ENCODE measurements at places on chromosomes 5 and 9. TPM values are rescaled to one million over a fixed set of nuclear protein-coding genes. Genes with fewer than 3 reads are reported as not detected.

- no peak for DNase-seq
Measured at GRCh38 chr9:95819636-95820035, 55.9 kb upstream of the ERCC6L2 start.

Gene TMEM174
- total RNA-seq: not detected

DNA sequence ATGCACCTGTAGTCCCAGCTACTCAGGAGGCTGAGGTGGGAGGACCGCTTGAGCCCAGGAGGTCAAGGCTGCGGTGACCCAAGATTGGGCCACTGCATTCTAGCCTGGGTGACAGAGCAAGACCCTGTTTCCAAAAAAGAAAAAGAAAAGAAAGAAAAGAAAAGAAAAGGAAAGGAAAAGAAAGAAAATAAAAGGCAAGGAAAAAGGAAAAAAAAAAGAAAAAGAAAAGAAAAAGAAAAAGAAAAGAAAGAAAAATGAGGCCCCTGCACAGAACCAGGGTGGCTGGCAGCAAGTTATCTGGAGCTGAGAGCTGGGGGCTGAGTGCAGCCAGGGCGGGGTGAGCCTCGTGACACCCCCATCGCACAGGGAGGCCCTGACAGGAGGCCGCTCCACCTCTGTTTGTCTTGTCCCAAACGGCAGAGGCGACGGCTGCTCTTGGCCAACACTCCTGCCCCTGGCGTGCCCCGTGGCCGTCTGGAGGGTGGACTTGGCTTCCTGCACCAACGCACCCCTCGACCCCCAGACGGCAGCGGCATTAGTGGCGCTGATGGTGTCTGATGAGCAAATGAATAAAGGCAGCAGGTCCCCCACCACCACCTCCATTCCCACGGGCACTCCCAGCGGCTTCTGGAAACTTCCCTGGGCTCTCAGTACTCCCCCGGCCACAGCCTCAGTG lies 16.7 kb downstream of the EXD3 start:
- DNase-seq: no peak

Gene TOR2A
- 3.8 TPM for total RNA-seq

DNA sequence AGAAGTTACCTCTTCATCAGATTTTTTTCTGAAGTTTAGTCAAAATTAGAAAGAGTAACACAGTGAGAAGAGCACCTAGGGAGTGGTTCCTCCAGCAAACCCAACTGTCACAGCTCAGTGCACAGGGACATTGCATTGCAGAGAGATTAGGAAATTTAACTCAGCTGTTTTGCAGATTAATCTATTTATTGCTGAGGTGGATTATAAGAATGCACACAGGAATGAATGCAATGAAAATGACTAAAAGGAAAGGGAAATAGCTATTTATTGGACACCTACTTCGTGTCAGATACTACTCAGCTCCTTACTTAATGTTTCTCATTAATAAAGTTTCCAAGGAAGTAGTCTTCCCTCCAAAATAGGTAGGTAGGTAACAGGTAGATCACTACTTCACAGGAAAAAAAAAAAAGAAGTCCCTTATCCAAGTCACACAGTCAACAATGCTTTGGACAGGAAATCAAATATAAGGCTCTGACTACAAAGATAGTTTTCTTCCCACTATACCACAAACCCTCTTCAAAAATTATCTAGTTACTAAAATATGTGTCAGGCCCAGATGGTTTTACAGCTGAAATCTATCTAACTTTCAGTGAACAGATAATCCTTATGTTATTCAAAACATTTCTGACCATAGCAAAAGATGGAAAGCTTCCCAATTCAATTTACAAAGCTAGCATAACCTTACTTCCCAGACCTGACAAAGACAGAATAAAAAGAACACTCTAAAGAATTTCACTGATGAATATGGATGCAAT lies 442.2 kb upstream of the MPDZ start:
- DNase-seq: no peak

Data from Right ventricle myocardium inferior (tissue), 1 donor.